CD4-positive, alpha-beta T cell (primary cell): ENCODE measurements at places on chromosomes 11 and 22.
A peak's percentile ranks its signal among the peaks of the same experiment; 100 is the strongest.

GRCh38 chr22:30948930-30949342 lies 19.6 kb downstream of the MORC2 start:
- no peak overlapping the region for H3K4me3 ChIP-seq
- H3K27ac ChIP-seq: no peak overlapping the region
- peaks cover 61% of the 10 kb centered on the region for H3K36me3 ChIP-seq
- H3K27me3 ChIP-seq: no peaks in the 10 kb centered on the region

DNA sequence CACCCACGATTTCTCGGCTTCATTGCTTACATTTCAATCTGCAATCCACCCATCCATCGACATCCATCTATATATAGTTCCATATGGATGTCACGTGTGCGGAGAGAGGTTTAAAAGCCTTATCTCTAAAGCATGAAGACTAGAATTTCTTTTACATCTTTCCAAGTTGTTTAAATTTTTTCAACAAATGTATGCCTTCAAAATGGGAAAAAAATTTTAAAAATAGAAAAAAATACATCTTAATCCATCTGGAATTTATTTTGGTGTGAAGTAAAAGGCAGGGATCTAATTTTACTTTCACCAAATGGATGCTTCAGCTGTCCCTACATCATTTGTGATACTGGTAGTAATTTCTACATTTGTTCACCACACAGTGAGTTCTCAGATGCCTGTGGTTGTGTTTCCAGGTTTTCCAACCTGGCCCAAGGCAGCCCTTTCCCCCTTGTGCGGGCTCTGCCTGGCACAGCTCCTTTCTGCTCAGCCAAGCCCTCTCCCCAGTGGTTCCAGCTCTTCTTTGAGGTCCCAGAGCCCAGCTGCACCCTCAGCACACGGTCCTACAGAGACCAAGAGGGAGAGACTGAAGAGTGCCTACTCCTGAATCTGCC lies 37.6 kb upstream of the KLHL35 start:
- H3K27me3 ChIP-seq: no peaks in the 10 kb centered on the region
- H3K4me1 ChIP-seq: peaks cover 7% of the 10 kb centered on the region
- H3K27ac ChIP-seq: no peak overlapping the region
- DNase-seq: no peak
- peaks cover 8% of the 10 kb centered on the region for H3K36me3 ChIP-seq

DNA sequence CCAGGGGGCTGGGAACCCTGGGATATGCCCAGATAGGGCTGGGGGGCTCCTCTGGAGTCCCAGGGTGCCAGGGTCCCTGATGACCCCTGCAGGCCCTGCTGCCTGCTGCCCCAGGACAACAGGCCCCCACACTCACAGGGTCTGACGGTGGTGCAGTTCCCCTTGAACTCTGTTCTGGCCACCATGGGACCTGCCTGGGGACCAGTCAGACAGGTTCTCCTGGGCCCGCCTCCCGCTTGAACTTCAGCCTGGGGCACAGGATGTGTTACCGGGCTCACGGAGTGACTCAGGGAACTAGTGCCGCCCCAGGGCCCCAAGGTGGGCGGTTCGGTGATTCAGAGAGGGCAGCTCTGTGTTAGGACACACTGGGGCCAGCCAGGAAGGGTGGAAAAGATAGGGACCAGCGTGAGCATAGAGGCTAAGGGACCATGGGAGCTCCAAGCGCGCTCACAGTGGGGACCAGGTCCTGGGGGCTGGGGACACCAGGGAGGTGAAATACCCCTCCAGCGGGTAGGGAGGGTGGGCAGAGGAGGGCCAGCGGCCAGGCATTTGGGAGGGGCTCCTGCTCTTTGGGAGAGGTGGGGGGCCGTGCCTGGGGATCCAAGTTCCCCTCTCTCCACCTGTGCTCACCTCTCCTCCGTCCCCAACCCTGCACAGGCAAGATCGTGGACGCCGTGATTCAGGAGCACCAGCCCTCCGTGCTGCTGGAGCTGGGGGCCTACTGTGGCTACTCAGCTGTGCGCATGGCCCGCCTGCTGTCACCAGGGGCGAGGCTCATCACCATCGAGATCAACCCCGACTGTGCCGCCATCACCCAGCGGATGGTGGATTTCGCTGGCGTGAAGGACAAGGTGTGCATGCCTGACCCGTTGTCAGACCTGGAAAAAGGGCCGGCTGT lies 21.5 kb upstream of the TXNRD2 start:
- H3K36me3 ChIP-seq: peaks cover 22% of the 10 kb centered on the region
- no peak overlapping the region for H3K27ac ChIP-seq
- no peaks in the 10 kb centered on the region for H3K27me3 ChIP-seq
- H3K4me3 ChIP-seq: no peak overlapping the region
- DNase-seq: no peak

GRCh38 chr22:44743804-44744211 lies 8.6 kb upstream of the ARHGAP8 start:
- no peak for DNase-seq
- H3K4me1 ChIP-seq: no peaks in the 10 kb centered on the region
- no peaks in the 10 kb centered on the region for H3K27me3 ChIP-seq
- no peaks in the 10 kb centered on the region for H3K36me3 ChIP-seq
- H3K27ac ChIP-seq: no peak overlapping the region

DNA sequence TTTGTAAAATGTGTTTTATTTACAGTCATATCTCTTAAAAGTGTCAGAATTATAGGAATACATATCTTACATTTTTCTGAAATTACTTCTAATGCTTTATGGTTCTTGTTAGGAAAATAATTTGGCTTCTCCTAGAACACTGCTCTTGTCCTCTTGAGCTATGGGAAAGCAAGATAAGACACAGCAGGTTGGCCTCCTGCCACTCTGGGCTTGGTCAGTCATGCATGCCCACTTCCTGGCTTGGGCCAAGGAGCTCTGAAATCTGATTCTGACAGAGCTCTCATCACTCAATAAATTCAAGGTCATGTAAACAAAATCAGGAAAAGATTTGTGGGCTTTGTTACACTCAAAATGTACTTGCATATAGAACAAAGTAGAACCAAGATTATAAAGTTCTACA lies 1036.0 kb downstream of the OPCML start:
- H3K27me3 ChIP-seq: no peaks in the 10 kb centered on the region
- H3K4me3 ChIP-seq: no peak overlapping the region
- H3K4me1 ChIP-seq: no peaks in the 10 kb centered on the region
- no peak for DNase-seq

GRCh38 chr22:23380230-23380573 lies 199.9 kb downstream of the IGLL1 start:
- DNase-seq: no peak
- H3K27me3 ChIP-seq: no peaks in the 10 kb centered on the region
- no peak overlapping the region for H3K4me3 ChIP-seq
- H3K4me1 ChIP-seq: no peaks in the 10 kb centered on the region
- H3K27ac ChIP-seq: no peak overlapping the region
- H3K36me3 ChIP-seq: no peaks in the 10 kb centered on the region

GRCh38 chr22:45009606-45010531 lies at the start of gene PHF21B:
Gene PHF21B, minus strand, starts transcription at chr22:45010005. Its CDS starts 456 bp downstream, at chr22:45009549.
- no peak within 1 kb of the TSS for H3K27ac ChIP-seq
- DNase-seq: no peak
- H3K4me3 ChIP-seq: peak within 1 kb of the TSS; percentile 25
- peaks cover 24% of the 10 kb centered on the region for H3K4me1 ChIP-seq

- peak overlapping the region; percentile 89 for H3K4me3 ChIP-seq
- no peak for DNase-seq
- H3K4me1 ChIP-seq: peaks cover 35% of the 10 kb centered on the region
- peak overlapping the region; percentile 81 for H3K27ac ChIP-seq
- H3K27me3 ChIP-seq: no peaks in the 10 kb centered on the region
These were observed 65.7 kb downstream of the ETS1 start for GRCh38 chr11:128521682-128522054.

DNA sequence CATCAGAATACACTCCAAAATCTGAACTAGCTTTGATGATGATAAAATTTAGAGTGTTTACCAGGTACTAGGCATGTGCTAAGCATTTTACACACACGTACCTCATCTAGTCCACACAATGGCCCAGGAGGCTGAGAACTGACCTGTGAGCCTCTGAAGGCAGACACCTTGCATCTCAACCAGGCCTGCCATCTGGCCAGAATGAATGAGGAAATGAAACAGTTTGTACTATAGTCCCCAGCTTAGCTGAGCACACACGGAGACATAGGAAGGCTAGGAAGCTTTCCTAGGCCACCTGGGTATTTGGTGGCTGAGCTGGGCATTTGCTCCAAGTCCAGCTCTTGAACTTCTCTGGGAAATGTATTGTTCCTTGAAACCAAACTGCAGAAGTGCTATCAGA lies 6.9 kb upstream of the SHANK3 start:
- no peak overlapping the region for H3K4me3 ChIP-seq
- no peaks in the 10 kb centered on the region for H3K36me3 ChIP-seq

- no peak overlapping the region for H3K4me3 ChIP-seq
- no peaks in the 10 kb centered on the region for H3K27me3 ChIP-seq
- H3K4me1 ChIP-seq: no peaks in the 10 kb centered on the region
- no peak overlapping the region for H3K27ac ChIP-seq
These were observed 90.6 kb downstream of the ARHGAP42 start for GRCh38 chr11:100777736-100778135.

- DNase-seq: no peak
- H3K4me1 ChIP-seq: no peaks in the 10 kb centered on the region
- H3K27ac ChIP-seq: no peak overlapping the region
- H3K36me3 ChIP-seq: no peaks in the 10 kb centered on the region
- H3K4me3 ChIP-seq: no peak overlapping the region
- H3K27me3 ChIP-seq: peaks cover 24% of the 10 kb centered on the region
These were observed 4.9 kb upstream of the P2RY6 start for GRCh38 chr11:73267122-73267846.

DNA sequence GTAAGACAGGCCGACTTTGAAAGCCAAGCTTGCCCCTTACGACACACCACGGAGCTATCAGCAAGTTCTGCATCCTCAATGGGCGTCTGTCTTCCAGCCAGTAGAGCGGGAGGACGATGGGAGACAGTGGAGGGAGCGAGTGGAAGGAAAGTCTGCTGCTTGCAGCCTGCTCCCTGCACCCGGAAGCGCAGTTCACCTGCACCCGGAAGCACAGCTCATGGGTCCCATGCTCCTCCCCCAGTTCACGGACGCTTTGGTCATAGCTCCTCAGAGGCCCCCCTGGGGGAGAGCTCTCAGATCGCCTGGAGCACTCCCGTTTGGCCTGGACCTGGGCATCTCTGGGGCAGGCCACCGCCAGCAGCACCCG lies 51.3 kb downstream of the FBLN1 start:
- DNase-seq: no peak
- peaks cover 2% of the 10 kb centered on the region for H3K27me3 ChIP-seq
- no peaks in the 10 kb centered on the region for H3K36me3 ChIP-seq
- H3K27ac ChIP-seq: no peak overlapping the region

DNA sequence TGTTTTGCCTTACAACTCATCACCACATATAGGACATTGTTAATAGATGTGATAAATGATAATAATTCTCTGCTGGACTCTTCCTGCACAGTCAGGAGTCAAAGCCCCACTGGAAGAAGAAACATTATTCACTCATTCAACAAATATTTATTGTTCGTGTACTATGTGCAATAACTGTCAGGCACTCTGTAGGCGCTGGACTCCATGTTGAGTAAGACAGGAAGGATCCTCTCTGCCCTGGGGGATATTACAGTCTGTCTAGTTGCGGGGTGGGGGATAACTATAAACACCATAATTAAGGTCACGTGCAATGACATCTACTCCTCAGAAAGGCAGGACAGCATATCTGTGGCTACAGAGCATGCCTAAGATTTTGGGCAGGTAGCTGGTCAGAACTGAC lies 281.1 kb downstream of the FAT3 start:
- no peak overlapping the region for H3K4me3 ChIP-seq
- no peaks in the 10 kb centered on the region for H3K27me3 ChIP-seq
- H3K36me3 ChIP-seq: no peaks in the 10 kb centered on the region
- DNase-seq: no peak
- H3K27ac ChIP-seq: no peak overlapping the region

DNA sequence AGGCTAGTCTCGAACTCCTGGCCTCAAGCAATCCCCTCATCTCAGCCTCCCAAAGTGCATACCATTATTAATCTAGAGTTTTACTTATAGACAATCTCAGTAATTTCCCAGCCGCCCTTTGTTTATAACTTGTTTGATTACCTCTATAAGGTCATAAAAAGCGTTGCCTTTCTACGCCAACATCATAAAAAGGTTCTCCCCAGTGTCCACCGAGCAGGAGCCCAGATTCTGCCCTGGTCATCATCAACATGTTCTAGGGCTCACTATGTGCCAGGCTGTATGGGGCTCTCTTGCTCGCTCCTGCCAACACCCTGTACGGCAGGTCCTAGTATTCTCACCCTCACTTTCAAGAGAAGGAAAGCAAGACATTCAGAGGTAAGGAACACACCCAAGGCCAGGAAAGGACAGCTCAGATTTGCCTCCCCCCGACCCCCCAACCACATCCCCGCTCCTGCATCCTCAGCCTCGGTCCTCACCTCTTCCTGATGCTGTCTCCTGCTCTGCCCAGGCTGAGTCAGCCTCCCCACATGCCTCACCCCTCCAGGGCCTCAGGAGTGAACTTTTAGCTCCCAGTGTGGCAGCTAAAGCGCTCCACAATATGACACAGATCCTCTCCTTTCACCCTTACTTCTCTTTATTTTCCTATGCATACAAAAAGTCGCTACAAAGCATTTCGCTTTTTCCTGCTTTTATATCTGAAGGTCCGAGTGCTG lies 14.3 kb downstream of the ARFGAP3 start:
- no peaks in the 10 kb centered on the region for H3K27me3 ChIP-seq
- peaks cover 34% of the 10 kb centered on the region for H3K36me3 ChIP-seq
- no peak for DNase-seq
- H3K4me1 ChIP-seq: peaks cover 4% of the 10 kb centered on the region

DNA sequence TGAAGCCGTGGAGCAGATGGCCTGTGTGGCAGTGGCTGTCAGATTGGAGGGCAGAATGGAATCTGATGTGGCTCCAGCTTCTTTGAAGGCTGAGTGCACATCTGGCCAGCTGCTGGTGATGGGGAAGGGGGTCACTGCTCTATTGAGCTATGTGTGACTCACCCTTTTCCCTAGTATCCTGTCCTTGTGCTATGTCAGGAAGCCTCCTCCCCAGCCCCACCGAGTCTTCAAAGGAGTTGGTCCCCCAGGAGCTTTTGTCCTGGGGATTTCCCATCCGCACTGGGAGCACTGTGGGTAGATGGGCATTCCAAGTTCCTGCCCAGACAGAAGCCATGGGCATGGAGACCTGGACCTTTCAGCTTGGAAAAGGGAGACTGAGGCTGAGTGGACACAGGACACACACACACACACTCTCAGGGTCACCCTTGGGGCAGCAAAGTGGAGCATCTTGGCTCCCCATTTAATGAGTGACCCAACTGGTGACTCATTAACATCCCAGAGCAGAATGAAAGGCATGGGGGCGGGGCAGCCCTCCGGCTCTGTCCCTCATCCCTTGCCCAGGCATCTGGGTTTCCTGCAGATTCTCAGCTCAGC lies 3.3 kb downstream of the SERPINH1 start:
- H3K4me1 ChIP-seq: peaks cover 42% of the 10 kb centered on the region
- DNase-seq: no peak
- H3K36me3 ChIP-seq: peaks cover 20% of the 10 kb centered on the region
- no peaks in the 10 kb centered on the region for H3K27me3 ChIP-seq

DNA sequence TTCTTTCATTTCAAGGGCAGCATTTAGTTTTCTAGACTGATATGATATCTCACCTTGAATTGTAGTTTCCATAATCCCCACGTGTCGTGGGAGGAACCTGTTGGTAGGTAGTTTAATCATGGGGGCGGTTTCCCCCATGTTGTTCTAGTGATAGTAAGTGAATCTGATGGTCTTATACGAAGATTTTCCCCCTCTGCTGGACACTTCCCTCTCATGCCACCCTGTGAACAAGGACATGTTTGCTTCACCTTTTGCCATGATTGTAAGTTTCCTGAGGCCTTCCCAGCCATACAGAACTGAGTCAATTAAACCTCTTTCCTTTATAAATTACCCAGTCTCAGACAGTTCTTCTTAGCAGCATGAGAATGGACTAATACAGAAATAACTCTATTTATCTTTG lies 851.1 kb upstream of the FAT3 start:
- H3K4me1 ChIP-seq: no peaks in the 10 kb centered on the region
- no peak overlapping the region for H3K4me3 ChIP-seq
- H3K27ac ChIP-seq: no peak overlapping the region
- no peaks in the 10 kb centered on the region for H3K36me3 ChIP-seq
- H3K27me3 ChIP-seq: no peaks in the 10 kb centered on the region
- DNase-seq: no peak
